ENCODE measurements at places on chromosomes 2 and 18.
A peak's percentile ranks its signal among the peaks of the same experiment; 100 is the strongest.

GRCh38 chr2:212477571-212477970 lies 61.0 kb downstream of the ERBB4 start:
- no peak for DNase-seq

DNA sequence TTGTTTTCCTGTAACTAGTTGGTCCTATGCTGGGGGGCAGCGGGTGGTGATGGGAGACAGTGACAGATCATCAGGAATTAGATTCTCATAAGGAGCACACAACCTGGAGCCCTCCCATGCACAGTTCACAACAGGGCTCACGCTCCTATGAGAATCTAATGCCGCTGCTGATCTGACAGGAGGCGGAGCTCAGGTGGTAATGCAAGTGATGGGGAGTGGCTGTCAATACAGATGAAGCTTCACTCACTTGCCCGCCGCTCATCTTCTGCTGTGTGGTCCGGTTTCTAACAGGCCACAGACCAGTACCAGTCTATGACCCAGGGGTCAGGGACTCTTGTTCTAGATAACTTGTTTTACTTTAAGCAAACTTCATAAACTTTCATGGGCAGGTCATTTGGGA lies 205.3 kb upstream of the SLC14A2 start:
- no peak for DNase-seq

DNA sequence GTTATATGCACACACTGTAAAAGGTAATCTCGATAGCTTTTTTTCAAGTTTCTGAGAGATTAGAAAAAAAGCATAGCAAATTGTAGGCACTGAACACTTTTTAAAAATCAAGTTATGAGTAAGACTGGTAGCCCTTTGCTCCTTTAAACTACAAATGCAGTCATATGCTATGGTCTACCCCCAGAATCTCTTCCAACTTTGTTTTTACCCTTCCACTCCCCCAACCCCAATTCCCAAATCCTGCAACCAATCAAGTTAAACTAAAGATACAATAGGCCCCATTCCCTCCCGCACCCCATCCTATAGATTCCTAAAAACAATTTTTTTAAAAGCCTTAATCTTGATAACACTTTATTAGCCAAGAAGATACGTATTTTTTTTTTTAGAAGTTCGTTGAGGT lies 752 bp upstream of the BAZ2B start:
- no peak for DNase-seq

DNA sequence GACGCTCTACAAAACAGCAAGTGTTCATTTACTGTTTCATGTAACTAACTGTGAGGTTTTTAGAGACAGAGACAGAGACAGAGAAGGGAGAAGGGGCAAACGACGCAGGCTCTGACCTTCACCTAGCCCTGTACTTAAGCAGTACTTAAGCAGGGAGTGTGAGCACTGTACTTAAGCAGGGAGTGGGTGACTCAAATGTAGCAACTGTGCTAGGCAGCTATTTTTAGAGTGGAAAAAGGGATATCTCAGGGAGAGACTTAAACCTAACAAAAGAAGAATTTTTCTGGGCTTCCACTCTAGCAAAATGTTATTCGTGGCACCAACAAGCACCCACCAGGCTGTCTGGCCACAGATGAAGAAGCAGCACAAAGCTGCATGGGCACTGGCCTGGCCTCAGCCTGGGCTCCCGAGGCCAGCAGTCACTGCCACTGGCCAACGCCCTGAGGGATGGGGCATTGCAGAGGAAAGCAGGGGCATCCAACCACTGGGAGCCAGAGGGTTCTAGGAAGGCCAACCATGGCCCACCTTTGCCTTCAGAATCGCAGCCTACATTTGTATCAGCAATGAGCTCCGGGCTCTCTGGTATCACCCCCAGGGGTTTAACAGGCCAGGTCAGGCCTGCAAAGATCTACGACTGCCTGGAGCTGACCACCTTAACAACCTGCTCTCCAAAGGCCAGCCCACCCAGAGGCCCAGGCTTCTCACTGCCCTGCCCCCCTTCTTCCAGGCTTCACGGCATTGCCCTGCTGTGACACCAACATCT lies 154.3 kb downstream of the TTC32 start:
- DNase-seq = no peak

- DNase-seq = peak; percentile 28
Observed at GRCh38 chr2:50401772-50402653, 629.9 kb downstream of the NRXN1 start.

DNA sequence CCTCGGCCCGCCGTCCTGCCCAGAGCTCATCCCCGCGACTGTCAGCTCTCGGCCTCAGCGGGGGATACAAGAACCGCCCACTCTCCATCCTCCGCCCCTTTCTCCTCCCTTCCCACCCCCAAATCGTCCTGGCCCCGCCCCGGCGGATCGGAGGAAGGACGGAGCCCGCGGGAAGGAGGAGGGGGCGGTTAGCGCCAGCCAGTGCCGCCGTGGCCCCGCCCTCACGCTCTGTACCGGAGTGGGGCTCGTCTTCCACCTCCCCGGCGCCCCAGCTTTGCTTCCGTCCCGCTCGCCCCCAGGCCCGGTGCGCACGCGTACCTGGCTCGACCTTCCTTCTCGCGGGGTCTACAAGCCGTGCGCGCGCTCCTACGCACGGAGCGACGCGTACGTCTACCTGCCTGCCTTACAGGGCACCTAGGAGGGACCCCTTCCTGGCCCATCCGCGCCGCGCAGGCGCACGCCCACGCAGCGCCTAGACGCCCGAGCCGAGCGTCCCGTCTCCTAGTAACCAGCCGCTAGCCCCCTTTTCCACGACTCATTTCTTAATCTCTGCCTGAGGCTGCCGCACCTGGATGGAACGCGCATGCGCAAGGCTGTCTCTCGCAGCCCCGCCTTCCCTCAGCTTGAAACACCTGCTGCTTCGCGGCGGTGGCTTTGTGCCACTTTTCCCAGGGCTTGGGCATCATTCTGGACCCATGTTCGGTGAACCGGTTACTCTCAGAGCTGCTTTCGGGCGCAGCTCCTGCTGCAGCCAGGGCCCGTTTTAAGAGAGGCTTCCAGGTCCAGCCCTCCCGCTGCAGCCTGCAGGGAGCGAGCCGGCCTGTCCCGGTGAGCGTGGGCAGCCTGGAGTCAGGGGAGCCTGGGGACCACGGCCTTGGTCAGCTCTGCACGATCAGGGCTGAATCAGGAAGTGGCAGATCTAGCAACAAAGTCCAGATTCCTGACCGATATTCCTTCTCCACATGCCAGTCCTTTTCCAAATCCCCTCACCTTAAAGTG lies at the start of gene C2orf15:
C2orf15 (plus strand) TSS at position 598 of the 999 bp plus-strand sequence. CDS start 8,852 bp downstream, outside the sequence.
- DNase-seq = peak; percentile 95

GRCh38 chr2:143682436-143683055 lies 553.3 kb downstream of the ARHGAP15 start:
- no peak for DNase-seq

GRCh38 chr18:58207520-58208152 lies 163.6 kb downstream of the NEDD4L start:
- DNase-seq = no peak

GRCh38 chr18:12049978-12050811 lies 43.4 kb upstream of the ANKRD62 start:
- DNase-seq = no peak

- DNase-seq = no peak
Observed at GRCh38 chr18:3906116-3906750, 456.3 kb downstream of the TGIF1 start.

DNA sequence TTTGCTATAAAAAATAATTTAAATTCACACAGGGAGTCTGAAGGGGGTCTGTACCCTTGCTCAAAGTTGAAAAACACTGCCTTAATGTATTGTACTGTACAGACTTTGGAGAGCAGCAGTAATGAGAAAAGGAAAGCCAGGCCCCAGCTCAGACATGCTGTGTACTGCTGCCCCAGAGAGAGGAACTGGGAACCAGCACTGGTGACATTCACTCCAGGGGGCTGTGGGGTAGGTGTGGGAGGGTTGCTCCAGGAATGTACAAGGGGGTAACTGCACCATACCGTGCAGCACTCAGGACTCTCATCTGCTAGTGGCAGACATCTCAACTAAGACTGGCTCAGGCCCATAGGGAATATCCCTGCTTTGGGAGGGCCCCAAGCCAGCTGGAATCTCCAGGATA lies 146.0 kb upstream of the RMP24 start:
- DNase-seq = no peak

DNA sequence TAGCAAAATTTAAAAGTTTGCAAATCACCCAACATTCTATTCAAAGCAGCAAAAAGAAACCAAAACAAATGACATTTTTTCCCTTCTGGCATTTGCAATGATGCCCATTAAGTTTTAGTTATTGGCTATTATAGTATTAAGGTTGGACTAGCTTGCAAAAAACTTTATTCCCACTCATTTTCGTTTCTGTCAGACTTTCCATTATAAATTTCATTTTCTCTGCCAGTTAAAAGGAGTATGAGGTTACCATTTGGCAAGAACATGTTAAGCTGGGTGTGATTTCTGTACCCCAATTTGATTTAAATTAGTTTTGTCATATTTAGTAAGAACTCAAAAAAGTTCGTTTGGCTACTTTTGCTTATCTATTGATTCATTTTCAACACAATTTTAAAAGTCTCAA lies 187.9 kb downstream of the TCF4 start:
- DNase-seq = no peak

DNA sequence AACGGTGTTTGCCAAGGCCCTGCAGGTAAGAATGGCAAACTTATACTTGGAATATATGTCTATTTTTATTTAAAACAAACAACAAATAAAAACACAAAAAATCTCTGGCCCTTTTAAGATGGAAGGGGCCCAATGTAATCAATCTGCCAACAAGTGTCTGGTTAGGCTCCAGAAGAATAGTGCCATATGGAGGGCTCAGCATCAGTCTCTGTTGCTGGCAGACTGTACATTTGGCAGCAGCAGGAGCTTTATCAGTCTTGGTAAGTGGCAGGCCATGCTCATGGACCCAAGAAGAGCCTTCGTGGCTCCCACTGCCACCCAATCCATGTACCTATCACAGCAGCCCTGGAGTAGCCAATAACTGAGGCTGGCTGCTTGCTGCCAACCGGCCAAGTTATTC lies 101.1 kb downstream of the GALNT3 start:
- DNase-seq = no peak

DNA sequence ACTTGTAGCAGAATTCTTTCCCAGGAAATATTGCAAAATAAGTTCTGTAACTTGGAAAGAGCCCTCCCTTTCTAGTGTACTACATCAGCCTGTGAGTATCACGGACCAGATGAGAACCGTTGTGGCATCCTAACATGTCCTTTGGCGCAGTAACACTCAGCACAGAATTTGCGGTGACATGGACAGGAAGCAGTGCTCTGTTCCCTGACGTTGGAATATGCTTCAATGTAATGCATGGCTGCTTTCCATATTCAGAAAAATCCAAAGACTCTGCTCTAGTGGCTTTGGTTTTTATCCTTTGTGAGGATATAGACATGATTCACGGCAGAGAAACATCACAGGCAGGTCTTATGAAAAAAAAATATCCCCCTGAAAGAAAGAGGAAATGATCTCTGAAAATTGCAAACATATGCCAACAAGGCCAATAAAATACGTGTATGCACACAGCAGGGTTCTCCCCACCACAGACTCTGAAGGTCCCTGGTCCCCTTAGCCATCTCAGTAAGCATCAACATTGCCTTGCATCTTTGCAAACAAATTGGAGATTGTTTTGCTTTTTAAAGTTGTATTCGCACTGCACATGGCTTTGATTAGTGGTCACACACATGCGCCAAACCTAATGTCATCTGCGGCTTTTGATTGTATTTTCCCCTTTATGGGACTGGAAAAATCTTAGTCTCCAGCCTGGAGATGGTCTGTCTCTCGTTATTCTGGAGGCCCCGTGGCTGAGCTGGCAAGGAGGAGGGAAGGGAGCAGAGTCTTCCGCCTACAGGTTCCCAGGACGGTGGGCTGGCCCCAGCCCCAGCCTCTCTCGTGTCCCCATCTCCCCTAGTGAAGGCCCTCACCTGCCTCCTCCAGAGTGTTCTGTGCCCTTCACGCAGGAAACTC lies 122.9 kb downstream of the COPS8 start:
- DNase-seq = no peak

DNA sequence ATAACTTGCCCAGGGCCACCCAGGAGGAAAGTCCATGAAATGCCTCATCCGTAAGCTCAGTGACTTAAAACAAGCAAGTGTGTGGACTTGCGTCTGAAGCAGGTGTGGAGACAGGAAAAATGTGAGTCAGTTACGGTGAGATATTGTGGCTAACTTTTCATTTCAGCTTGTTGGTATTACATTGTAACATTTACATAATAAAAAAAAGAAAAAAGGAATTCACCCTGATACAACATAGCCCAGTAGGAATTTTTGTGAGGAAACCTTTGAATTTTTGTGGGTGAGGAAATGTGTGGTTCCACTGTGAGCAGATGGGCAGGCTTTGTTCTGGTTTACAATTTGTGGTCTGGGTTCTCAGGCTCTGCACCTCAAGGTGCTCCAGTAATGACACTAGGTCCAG lies 33.7 kb upstream of the LYPD6B start:
- no peak for DNase-seq

- no peak for DNase-seq
Observed at GRCh38 chr2:144115739-144116291, 404.1 kb downstream of the ZEB2 start.
